ENCODE measurements at places on chromosomes 5 and 9.

- DNase-seq, result peak; percentile 83
These were observed 666.4 kb upstream of the ZNF608 start for GRCh38 chr5:125412561-125413495.

- no peak for DNase-seq
These were observed 11.2 kb upstream of the NFIB start for GRCh38 chr9:14325147-14325546.

DNA sequence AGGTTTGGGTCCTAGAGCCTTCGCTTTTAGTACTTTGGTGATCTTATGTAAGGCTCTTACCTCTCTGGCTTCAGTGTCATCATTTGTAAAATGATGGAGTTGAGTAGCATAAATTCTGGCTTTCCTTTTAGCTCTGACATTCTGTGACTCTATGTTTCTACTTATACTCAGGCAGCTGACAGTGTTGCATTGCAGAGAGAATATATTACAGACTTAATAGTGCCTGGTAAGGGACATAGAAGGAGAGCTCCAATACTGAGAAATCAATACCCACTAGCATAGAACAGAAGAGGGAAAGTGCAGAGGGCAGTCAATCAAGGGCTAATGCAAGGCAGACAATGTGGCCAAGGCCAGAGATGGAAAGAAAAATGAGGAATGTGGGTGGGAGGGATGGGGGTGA is 371.4 kb upstream of the TLE4 start:
- no peak for DNase-seq

- DNase-seq, result no peak
These were observed 2176.8 kb upstream of the C9orf72 start for GRCh38 chr9:29750062-29750461.

DNA sequence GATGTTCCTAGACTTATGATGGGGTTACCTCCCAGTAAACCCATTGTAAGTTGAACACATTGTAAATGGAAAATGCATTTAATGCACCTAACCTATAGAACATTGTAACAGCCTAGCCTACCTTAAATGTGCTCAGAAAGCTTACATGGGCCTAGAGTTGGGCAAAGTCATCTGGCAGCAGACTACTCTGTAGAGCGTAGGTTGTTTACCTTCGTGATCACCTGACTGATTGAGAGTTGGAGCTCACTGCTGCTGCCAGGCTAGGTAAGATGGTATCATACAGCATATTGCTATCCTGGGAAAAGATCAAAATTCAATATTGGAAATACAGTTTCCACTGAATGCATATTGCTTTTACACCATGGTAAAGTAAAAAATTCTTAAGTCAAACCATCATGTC is 95.4 kb downstream of the HTR4 start:
- DNase-seq, result no peak

- no peak for DNase-seq
These were observed 8.5 kb downstream of the KLF9 start for GRCh38 chr9:70405808-70406433.

GRCh38 chr5:112628214-112628980 is 109.3 kb upstream of the APC start:
- no peak for DNase-seq

GRCh38 chr5:69300537-69301203 is 31.9 kb downstream of the CCDC125 start:
- no peak for DNase-seq

DNA sequence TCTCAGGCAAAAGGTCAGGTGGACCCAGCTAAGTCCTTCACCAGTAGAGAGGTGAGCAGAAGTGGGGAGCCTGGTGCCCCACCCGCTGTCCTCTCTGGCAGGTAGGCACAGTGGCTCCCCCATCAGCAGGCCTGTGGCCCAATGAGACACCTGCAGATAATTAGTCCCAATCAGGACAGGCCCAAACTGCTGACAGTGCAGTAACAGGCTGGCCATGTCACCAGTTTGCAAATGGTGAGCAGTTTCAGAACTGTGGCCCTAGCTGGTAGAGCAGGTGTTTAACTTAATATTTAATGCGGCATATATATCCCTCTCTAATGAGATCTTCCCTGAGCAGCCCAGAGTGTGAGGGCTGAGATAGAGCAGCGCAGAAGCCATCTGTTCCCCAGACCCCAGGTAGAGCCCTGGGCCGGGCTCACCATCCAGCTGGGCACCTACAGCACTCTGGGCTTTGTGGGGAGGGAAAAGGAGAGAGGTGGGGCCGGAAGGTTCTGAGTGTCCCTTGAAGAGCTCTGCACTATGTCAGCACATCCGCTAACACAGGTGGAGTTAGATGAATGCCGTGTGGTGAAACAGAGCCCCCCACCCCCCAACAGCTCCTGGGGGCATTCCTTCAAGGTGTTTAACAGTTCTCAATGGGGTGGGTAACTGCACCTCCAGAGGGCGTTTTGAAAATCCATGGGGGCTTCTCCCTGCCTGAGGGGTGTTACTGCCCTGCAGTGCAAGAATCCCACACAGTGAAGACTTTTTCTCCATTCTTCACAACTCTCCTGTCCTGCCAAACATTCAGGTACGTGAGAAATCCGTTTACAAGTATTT is 120.5 kb downstream of the PAX5 start:
- DNase-seq, result no peak

DNA sequence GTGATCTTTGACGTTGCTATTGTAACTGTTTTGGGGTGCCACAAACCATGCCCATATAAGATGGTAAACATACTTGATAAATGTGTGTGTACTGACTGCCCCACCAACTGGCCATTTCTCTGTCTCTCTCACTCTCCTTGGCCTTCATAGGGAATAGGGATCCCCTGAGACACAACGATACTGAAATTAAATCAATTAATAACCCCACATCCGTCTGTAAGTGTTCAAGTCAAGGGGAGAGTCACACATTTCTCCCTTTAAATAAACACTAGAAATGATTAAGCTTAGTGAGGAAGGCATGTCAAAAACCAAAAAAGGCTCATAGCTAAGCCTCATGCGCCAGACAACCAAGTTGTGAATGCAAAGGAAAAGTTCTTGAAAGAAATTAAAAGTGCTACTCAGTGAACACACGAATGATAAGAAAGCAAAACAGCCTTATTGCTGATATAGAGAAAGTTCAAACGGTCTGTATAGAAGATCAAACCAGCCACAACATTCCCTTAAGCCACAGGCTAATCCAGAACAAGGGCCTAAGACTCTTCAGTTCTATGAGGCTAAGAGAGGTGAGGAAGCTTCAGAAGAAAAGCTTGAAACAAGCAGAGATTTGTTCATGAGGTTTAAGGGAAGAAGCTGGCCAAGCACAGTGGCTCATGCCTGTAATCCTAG is 111.1 kb downstream of the UGCG start:
- no peak for DNase-seq

DNA sequence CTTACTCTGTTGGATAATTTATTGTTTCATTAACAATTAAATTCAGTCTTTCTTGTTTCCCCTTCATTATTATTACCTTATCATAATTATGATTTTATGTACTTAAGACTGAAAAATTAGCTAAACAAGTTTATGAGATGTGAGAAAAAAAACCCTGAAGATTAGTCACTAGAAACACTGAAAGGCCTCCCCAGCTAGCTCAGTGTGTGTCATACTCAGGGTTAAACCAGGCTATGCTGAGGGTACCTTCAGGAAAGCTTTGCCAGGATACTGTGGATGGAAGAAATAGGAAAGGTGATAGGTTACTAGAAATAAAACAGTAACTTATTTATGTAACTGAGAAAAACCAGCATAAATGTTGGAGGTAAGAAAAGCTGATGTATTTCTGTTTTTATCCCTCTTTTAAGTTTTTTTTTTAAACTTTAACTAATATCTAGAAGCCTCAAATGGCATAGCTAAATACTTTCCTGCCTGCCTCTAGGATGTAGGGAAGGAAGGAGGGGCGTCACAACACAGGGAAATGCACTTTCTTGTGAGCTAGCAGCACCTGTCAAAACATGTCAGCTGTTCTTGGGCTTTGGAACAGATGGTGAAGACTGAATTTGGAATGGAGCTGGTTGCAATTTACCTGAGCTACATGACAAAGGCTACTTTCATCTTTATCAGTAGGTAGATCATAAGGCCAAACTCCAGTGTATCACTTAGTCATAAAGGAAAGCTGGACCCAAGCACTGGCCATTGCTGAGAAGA is 24.2 kb downstream of the NMRK1 start:
- DNase-seq, result no peak

GRCh38 chr5:1176473-1177391 is 24.7 kb upstream of the SLC6A19 start:
- DNase-seq, result no peak

DNA sequence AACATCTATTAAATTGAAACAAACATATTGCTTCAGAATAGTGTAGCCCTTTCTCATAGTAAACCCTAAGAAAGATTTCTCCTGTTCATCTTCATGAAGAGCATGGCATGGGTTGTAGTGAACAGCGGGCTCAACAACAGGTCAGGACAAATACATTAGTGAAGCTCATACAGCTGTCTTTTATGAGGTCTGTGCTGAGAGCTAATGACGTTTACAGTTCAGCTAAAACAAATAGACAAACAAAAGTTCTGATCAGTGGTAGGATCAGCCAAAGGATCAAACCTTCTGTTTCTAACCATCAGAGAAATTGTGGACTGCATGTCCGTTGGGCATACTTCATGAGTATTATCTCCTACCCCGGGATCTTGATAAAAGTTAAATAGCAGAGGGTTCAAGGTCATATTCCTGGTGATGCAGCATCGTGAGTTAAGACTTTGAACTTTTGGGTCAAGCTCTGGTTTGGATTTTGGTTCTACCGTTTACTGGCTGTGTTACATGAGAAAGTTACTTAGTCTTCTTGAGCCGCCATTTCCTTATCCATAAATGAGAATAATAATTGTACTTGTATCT is 37.9 kb downstream of the ACO1 start:
- DNase-seq, result no peak

- no peak for DNase-seq
These were observed 10.5 kb upstream of the TAL2 start for GRCh38 chr9:105651806-105652205.

DNA sequence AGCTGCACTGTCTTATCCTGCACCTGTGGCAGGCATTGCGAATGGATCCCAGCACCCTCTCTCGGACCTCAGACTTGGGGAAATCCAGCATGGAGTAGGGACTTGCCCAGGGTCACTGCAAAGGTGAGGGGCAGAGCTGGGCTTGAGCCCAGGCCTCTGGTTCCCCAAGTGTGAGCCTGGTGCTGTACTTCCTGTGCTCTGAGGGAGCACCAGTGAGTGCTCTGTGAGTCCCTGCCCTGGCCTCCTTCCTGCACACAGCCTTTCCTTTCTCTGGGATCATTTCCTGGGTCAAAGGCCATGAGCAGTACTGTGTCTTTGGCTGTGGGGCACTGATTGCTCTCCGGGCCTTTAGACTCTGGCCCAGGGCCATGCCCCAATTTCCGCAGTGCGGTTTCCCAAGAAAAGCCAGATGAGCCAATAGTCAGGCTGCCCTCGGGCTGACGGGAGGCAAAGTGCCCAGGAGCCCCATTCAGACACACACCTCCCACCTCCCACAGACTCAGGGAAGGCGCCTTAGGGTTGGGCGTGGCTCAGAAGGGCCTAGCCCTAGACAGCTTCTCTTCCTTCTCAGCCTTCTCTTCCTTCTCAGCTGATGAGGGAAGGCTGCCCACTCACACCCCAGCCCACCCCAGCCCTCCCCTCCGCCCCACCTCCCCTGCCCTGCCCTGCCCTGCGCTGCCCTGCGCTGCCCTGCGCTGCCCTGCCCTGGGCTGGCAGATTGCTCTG is 23.3 kb upstream of the TRIM14 start:
- no peak for DNase-seq

DNA sequence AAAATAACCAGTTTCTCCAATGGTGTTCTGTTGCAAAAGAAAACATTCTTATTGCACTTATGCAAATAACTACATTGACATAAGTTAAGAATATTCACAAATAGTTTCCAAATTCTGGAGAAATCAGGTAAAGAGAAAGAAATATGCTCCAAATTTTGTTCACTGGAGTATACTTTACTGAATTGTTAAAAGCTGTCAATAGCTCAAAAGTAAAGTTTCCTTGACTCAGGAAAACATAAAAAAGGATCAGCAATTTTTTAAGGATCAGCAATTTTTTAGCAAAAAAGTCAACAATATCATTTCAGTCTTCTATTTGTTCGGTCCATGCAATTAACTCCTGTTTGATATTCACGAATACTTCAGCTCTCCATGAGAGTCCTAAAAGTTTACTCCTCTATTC is 51.6 kb downstream of the ANXA2R start:
- no peak for DNase-seq

- no peak for DNase-seq
These were observed 89.4 kb downstream of the RGS7BP start for GRCh38 chr5:64595031-64595855.

DNA sequence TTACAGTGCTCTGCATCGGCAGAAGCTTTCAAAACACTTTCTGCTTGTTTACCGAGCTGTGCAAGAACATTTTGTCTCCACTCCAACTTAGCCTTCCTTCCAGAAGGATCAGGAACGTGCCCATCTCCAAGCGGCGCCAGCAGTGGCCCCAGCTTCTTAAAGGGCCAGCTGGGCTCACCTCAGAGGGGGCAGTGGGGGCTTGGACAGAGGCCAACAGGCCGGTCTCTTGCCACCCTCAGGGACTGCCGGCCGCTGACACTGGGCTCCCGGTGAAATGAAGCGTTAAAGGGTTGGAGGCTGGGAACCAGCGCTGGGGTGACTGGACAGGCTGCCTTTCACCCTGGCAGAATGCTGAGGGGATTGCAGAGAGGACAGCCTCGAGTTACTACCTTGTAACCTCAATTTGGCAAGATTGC is 67.0 kb upstream of the RNU6ATAC start:
- no peak for DNase-seq

- DNase-seq, result no peak
These were observed 25.1 kb downstream of the ADAMTSL1 start for GRCh38 chr9:18499062-18499461.

DNA sequence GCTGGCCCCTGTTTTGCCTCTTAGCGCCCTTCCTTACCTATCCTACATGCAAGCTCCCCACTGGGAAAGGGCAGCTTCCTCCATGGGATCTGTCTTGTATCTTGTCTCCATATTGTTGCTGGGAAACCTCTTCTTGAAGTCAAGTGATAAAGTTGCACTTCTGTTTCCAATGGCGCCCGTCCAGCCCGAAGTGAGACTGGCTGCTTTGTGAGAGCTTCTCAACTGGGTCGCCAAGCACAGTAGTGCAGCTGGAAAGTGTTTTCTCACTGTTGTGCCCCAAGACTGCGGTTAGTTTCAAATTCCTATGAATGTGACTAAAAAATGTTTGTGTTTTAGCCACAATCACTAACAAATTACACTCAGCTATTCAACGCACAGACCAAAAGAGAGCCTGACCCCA is 506.6 kb upstream of the MPDZ start:
- peak; percentile 37 for DNase-seq

DNA sequence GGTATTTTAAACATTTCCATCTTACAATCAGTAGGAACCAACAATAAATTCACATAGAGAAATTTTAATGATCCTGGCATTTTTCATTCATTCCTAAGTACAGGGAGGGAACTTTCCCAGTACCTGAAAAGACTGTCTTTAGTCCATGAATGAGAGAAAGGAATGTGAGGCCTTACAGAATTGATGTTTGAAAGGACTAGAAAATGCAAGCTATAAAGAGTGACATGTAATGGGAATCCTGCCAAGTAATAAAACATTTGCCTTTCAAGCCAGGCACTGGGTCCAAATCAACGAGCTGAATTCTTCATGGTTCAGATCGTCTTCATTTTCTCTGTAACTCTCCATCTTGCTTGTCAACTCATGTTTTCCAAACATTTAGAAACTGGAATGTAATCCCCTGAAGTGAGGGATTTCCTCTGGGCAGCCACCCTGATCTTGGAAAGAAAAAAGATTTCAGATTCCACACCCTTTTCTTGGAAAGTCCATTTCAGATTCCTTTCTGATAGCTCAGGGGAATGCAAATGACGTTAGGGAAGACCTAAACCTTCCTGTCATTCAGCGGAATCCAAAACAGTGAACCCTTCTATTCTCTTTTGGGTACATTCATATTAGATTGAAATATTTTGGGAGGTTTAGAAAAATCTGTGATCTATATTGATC is 315.8 kb downstream of the SH3GL2 start:
- no peak for DNase-seq
